ENCODE measurements at places on chromosomes 11 and 22.

DNA sequence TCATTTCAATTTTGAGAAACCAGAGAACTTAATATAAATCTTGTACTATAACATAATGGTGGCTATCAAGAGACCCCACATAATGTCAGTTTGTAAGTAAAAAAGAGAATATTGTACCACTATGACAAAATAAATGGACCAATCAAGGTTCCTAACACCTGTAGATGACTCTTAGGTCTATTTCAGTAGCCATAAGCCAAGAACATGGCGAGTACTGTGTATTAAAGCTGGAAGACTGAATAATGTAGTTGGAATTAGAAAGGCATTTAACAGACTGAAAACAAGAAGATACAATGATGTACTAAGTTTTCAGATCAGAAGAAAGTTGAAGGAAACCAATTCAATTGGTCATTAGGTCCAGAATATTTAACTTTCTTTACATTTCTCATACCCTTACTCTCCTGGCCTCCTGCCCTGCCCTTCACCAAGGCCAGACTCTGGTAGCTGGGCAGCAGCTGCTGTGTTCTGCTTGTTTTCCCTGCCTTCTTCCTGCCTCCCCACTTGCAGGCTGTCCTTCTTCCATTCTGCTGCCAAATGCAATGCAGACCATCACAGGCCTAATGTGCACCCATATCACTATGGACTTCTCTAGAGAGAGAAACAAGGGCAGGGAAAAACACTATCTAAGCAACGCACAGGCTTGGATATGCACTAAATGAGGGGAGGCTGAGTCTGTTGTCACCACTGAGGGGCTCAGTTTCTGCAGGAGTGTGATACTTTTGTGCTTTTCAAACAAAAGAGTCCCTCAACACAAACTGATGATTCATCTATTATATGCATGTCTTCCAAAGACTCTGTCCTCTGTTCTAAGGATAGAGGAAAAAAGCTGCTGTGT is 60.1 kb downstream of the RAB30 start:
- DNase-seq, result no peak

- no peak for DNase-seq
These were observed 1.7 kb upstream of the TXNRD2 start for GRCh38 chr22:19943082-19944026.

DNA sequence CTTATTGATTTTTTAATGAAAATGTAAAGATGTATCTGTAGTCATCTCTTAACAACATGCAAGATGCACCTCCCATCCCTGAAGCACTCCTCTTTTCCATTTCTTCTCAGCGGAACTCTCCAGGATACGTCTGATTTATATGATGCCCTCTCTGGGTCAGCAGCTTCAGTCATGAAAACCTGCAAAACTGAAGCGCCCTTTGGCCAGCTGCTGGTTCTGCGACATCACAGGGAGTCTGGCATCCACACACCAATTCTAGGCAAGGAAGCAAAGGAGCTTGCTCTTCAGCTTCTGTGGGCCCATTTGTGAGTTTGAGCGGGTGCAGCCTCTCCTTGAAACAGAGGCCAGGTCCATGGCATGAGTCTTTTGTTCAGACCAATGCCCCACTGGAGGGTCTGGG is 1253.3 kb downstream of the TBC1D22A start:
- no peak for DNase-seq

DNA sequence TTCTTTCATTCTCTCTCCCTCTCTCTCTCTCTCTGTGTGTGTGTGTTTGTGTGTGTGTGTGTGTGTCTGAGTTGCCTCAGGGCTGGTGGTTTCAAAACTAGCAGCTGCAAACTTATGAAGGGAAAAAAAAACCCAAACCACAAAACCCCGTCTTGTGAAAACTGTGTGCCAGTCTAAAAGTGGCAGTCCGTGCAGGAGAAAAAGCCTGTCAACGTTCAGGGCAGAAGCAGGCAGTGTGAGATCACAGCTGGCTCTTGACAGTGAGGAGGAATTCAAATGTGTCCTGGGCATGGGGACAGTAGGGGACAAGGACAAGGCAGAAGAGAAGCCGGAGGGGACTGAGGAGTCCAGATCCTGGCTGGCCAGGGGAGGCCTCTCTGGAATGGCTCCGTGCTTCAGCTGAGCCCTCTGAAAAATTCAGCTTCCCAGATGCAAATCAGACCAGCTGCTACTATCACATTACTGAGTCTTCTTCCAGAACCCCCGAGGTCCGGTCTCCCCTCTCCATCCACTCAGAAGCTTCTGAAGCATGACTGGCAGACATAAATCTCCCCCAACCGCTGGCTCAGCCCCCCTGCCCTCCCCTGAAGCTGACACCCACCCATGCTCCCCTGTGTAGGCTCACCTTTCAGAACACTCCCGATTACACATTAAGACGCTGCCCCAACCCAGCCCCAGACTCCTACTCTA is 31.9 kb downstream of the FLI1 start:
- peak; percentile 32 for DNase-seq

- DNase-seq, result peak; percentile 15
These were observed 114.8 kb downstream of the FAM76B start for GRCh38 chr11:95674657-95675358.

DNA sequence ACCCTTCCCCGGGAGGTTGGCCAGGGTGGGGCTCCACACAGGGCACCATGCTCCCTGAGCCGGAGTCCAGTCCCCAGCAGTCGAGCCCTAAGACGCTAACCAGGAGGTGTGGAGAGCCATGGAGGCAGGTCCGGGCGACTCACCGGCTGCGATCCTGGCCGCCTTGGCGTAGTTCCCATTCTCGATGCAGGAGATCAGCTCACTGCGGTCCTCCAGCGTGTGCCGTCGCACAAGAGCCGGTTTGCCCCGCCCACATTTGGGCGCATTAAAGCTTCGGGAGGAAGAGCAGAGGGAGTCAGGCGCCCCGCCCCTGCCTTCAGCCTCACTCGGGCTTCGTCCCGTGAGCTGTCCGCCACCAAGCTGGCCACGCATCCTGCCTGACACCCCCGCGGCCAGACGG is 50.8 kb downstream of the BRD1 start:
- DNase-seq, result no peak

- no peak for DNase-seq
These were observed 17.9 kb downstream of the OSBPL5 start for GRCh38 chr11:3147257-3147619.

DNA sequence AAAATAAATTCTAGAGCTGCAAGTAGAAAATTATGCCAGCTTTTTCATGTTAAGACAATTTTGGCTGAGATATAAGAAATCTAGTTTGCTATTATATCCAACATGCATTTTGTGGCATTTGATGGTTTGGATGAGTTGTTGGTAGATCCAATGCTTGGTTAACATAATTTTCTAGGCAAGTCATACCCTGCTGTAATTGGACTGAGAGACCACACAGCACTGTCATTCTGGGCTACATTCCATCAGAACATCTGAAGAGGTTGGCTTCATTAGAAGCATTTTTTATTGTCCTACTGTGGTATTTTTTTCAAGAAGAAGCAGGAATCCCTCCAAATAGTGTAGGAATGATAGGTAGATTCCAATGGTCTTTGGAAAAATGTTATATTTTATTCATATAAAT is 561.0 kb downstream of the LUZP2 start:
- DNase-seq, result no peak

- DNase-seq, result peak; percentile 58
These were observed 29.2 kb downstream of the SREBF2 start for GRCh38 chr22:41862160-41862529.

DNA sequence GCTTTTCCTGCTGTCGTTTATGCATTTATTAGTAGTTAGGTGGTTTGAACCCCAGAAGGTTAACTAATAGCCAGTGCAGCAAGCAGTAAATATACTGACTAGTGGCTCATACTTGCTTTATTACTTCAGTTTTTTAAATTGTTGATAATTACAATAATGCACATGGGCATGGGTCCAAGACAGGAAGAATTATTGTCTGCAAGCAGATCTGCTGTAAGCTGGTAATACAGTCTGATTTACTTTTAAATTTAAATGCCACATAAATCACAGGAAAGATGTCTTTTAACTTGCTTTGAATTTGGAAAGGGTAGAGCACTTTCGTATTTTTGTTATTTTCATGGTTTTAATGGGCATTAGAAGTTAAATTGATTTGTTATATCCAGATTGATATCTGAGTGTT is 27.1 kb downstream of the APLP2 start:
- no peak for DNase-seq

- DNase-seq, result no peak
These were observed 27.8 kb upstream of the ROBO3 start for GRCh38 chr11:124837491-124837856.

- no peak for DNase-seq
These were observed 28.2 kb downstream of the HEPHL1 start for GRCh38 chr11:94049351-94049750.

- no peak for DNase-seq
These were observed 113.6 kb downstream of the KCNQ1 start for GRCh38 chr11:2558397-2558796.

GRCh38 chr11:131790586-131790985 is 420.2 kb downstream of the NTM start:
- no peak for DNase-seq

DNA sequence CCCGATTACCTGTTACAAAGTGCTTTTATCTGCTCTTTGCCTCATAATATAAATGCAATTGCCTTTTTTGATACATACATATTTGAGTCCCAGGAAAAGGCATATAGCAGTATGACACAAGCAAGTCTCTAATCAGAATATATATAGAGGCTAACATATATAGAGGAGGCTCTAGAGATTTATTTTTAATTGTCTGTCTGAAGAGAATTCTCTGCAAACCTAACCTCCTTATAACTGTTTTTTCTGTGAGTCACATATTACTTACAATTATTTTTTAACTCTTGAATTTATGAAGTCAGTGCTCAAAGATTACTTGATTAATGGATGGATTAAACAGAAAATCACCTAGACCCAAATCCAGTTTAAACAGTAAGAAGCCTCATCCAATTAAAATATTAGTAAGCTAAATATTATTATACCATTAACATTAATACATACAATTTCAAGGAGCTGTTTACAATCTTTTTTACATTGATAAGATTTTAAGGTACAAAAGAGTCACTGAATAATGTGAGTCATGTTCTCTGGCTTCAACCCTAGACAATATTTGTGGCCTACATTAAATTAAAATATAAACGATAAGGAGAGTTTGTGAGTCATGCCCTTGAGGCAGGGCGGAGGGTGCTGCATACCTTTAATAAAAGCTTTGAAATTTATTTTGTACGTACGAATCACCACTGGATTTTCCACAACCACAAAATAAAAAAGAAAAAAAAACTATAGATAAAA is 19.2 kb upstream of the MMP13 start:
- no peak for DNase-seq

DNA sequence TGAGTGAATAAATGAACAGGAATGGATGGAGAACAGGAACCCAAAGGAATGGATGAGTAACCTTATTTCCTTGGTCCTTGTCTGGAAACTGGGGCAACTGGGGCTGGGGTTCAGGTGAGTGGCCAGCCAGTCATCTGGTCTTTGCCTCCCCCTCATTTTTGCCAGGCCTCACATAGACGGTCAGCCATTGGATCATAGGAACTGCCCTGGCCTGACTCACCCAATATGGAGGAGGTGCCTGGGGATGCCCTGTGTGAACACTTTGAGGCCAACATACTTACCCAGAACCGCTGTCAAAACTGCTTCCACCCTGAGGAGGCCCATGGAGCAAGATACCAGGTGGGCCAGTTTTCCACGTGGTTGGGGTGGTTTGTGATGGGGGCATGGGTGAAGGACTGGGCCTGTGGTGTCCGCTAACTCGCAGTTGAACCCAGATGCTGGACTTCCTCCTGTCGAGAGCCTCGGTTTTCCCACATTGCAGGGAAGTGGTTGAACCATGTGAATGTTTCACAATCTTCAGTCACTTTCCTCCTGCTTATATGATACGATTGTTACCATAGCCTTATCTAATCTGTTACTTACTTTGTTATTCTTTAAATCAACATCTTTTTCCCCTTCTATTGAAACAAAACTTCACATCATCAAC is 4.4 kb downstream of the TRIOBP start:
- DNase-seq, result no peak

- no peak for DNase-seq
These were observed 115.9 kb downstream of the CEP164 start for GRCh38 chr11:117443266-117444186.

DNA sequence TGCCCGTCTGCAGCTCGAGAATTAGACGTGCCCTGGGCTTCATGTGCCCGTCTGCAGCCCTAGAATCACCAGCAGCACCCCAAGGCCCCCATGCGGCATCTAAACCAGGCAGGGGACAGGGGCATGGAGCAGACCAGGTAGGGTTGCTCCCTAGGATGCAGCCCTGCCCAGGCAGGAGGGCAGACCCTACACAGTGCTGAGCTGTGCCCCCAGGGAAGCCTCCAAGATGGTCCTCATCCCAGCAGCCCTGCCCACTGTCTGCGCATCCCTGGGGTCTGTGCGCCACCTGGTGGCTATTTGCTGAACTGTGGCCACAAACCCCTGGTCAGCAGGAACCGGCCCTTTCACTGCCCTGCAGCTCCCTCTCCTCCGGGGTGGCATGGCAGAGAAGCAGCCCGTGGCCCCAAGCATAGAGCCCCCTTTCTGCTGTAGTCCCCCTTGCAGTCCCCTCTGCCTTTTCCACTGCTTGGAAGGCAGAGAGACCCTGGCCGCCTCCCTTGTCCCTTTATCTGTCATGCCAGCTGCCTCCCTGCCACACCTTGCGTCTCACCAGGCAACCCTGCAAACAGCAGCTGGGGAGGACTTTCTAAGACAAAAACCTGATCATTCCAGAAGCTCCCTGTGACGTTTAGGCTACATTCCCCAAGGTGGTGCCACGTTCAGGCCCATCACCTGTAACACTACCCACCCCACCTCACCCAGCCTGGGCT is 86.6 kb downstream of the KCNQ1 start:
- peak; percentile 58 for DNase-seq

DNA sequence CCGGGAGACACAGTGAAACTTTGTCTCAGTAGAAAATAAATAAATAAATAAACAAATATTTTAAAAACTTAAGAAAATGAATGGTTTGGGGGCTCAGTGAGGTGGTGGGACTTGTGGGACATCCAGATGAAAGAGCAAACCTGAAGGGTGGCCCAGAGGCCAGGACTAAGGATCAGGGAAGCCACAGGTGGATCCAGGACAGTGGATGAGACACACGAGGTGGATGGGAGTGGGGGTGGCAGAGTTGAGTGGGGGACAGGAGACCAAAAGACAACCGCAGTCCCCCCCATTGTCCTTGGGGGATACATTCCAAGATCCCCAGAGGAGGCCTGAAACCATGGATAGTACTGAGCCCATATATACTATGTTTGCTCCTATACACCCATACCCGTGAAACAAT is 7.1 kb downstream of the RFPL1 start:
- DNase-seq, result no peak

GRCh38 chr11:92083123-92083522 is 141.5 kb upstream of the FAT3 start:
- DNase-seq, result no peak
